ENCODE measurements at places on chromosomes 3 and 15.

GRCh38 chr15:100222349-100222715, 119.4 kb downstream of the ADAMTS17 start:
- no peak for DNase-seq

- DNase-seq, result peak; percentile 28
These were observed 393.7 kb downstream of the FEZF2 start for GRCh38 chr3:61979638-61980037.

DNA sequence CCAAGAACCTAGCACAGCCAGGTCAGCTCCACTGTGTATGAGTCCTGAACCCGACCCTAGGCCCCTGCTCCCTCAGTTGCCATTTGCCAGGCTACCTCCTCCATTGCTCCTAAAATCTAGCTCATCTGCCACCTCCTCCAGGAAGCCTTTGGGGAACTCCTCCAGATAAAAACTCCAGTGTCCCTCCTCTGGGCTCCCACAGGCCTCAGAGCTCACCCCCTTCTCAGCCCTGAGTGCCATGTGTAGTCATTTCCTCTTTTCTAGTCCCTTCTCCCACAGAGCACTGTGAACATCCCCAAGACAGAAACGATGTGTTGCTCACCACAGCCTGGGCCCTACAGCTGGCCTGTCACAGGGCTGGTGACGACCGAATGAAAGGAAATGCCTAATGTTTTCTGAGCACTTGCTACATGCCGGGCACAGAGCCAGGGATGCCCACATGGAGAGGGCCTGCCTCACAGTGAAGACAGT, 61.0 kb downstream of the IQSEC1 start:
- DNase-seq, result peak; percentile 34

DNA sequence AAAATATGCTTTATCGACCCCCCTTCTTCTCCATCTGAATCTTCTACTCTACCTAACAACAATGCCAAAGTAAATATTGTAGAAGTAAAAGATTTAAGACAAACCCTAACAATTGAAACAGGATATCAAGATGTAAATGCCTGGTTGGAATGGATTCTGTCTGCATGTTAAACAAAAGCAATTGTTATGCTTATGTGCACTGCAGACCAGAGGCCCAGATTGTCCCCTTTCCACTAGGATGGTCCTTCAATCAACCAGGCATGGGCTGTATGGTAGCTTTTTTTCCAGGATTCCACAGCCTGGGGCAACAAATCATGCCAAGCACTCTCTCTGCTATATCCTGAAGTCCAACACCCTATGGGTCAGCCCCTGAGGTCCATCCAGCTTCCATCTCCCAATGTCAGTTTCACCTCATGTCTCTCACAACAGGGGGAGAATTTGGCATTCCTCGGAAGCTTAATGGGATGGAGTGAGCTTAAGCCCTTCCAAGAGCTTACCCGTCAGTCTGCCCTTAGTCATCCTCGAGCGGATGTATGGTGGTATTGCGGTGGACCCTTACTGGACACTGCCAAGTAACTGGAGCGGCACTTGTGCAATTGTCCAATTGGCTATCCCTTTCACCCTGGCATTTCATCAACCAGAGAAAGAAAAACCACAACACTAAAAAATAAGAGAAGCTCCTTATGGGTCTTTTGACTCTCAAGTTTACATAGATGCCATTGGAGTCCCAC, 36.2 kb downstream of the ZNF589 start:
- no peak for DNase-seq

GRCh38 chr3:46293035-46293724, 50.9 kb downstream of the CCR3 start:
- DNase-seq, result no peak

DNA sequence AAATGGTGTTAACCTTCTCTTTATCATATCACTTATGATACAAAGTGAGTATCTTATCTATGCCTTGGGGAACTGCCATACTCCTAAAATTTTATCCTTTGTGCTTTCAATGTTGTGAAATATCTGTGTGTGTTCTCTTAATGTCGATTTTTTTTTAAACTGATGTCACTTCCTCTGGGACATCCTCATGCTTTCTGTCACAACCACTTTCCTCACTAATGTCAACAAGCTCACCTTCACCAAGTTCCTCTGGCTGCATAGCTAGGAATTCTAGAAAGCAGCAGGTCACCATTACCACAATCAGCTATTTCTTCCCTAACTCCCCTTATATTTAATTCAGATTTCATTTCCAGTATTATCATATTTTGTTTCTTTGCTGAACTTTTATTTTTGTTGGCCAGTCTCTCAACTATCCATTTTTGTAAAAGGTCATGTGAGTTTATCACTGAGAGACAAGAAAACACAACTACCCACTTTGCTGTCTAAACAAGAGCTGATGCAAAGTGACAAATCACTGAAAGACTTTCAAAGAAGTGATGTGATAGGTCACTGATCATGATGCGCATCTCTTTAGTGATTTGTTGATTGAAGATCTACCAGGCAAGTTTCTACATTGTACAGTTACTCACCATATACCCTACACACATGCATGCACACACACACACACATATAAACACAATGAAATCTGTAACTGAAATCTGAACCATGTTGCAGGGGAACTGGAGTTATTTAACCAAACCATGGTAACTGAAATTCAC, 369.0 kb downstream of the ULK4 start:
- DNase-seq, result no peak

GRCh38 chr15:45534821-45535220, 12.3 kb upstream of the SLC30A4 start:
- DNase-seq, result no peak

DNA sequence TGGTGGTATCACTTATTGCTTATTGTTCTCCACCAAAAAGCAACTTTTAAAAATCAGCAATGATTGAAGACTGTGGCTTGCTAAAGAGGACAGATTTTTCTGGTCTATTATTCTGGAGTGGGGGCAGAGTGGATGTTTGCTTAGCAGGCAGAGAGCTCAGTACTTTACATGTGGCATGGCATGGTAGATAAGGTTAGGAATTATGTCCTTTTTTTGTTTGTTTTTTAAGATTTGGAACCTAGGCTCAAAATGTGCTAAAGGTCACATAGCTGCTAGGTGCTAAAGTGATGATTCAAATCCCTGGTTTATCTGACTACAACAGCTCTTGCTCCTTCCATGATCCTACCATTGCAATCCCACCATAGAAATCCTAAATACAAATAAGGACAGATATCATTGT, 331.0 kb upstream of the ADAMTS9 start:
- DNase-seq, result no peak

- DNase-seq, result no peak
These were observed 14.8 kb upstream of the SEMA5B start for GRCh38 chr3:123042413-123042812.

- no peak for DNase-seq
These were observed 574.9 kb downstream of the DIPK2A start for GRCh38 chr3:144546539-144546938.

DNA sequence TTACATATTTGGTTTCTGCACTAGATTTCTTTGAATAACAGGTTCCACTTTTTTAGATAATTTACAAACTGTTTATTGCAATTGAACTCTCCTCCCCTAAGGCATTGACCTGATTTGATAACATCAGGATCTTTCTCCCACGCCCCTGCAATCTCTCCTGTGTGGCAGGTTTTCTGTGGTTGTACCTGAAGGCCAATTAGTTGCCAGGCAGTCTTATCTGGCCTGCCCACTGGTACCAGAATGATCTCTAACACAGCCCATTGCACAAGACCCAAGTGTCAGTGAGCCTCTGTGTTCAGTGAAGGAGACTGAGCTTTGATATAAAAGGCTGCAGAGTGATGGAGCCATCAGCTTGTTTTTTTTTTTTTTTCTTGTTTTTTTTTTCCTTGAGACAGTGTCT, 3.3 kb downstream of the ACAD9 start:
- DNase-seq, result no peak

DNA sequence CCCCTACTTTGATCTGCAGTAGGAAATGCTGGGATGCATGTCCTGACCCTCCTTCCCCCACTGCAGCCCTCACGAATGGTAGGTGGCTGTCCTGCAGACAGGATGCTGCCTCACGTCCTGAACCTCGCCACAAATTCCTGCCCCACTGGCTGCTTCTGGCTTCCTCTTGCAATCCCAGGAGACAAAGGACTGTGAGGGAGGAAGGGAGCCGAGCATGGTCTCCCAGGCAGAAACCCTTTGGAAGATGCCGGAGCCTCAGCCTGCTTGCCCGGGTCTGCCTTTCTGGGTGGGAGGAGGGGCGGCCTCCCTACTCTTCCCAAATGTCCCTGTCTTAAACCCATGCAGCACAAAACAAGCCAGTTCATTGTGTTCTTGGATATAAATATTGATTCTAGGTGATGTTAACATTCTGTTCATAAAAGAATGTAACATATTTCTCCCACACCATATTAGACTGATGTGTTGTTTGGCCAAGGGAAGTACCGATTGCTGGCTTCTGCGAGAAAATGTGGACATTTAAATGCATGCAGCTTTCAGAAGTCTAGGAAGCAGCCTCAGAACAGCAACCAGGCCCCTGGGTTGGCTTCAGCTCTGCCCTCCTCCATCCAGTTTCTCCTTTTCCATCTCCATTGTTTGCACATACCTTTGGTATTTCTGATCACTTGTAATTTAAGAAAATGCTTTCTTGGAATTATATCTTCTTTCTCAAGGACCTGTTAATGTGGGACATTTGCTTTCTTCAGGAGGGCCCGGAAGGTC, 75.3 kb downstream of the HMG20A start:
- peak; percentile 63 for DNase-seq

- no peak for DNase-seq
These were observed 314.1 kb upstream of the LRRC3B start for GRCh38 chr3:26308454-26308853.

GRCh38 chr15:80727196-80727595, 32.1 kb downstream of the ABHD17C start:
- DNase-seq, result no peak

GRCh38 chr3:104855702-104856101, 511.0 kb upstream of the ALCAM start:
- no peak for DNase-seq

DNA sequence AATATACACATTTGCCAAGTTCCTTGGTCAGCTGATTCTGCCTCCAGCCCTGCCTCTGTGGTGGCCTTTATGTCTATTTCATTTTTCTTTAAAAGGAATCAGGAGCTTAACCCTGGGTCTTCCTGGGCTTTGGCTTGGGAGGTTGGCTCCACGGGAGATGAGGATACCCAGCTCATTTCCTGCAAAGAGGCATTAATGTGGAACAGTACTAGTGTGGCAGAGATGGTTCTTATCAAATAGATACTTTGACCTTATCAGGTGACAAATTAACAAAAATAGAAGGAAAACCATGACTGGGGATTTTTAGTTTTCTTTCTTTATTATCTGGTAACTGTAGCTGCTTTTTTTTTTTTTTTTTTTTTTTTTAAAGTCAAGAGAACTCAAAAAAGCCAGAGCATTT, 42.8 kb downstream of the BBS4 start:
- no peak for DNase-seq

DNA sequence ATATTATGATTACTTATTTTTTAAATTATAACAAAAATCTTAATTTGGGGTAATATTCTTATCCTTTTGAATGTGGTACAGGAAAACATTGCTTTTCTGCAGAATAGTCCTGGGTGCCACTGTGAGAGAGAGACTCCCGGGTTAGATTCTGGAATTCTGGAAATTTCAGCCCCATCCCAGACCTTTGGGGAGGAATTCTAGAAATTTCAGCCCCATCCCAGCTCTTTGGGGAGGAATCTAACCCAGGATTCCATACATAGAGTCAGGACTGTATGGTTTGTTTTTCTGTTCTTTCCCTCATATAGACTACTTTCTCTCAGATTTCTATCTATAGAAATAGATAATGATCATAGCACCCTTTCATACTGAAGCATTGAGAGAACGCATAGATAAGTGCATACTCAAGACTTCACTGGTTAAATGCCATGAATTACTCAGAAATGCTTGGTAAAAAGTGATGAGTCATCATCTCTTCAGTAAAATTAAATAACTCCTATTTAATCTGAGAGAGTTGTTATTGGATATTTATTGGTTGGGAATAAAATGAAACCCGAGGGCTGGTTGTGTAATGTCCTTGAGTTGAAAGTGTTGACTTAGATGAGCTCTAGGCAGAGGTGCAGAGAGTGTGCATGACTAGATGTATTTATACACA, 8.3 kb downstream of the EIF2AK4 start:
- DNase-seq, result peak; percentile 81

DNA sequence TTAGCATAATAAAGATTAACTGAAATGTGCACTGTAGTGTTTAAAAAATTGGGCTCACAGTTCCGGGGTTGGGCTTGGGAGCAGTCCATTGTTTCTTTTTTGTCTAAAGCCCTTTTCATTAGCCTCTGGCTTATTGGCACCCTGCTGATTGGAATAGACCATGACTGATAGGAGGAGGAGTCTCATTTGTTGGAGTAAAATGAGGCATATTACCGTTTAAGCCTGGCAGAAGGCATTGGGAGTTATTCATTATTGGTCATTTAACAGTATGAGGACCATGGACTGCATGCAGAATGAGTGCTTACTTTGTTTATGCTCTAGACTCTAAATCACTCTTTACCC, 139.0 kb upstream of the CGNL1 start:
- no peak for DNase-seq

GRCh38 chr15:33908406-33908805, 59.9 kb upstream of the CHRM5 start:
- peak; percentile 81 for DNase-seq

DNA sequence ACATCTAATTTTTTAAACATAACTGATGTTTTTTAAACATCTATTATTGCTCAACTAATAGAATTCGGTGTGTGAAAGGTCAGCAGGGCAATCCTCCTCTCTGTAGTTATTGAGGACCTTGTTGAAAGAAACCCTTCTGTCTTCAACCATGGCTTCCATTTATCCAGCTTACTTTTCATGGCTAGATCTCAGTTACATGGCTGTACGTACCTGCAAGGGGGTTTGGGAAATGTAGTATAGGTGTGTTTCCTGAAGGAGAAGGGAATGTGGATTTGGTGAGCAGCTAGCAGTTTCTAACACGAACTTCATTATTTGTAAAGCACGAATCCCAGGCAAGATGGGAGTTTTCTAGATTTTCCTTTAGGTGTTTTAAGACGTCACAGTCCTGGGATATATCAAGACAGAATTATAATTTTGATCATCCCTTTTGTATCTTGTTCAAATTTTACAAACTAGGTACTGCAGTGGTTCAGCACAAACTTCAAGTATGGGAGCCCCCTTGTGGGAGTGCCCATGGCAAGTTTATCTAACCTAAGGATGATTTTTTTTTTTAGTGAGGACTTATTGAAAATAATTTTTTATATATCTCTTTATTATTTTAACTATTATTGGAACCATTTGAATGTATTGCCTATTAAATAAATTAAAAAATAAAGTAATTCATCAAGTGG, 41.6 kb downstream of the FBXL2 start:
- DNase-seq, result no peak

DNA sequence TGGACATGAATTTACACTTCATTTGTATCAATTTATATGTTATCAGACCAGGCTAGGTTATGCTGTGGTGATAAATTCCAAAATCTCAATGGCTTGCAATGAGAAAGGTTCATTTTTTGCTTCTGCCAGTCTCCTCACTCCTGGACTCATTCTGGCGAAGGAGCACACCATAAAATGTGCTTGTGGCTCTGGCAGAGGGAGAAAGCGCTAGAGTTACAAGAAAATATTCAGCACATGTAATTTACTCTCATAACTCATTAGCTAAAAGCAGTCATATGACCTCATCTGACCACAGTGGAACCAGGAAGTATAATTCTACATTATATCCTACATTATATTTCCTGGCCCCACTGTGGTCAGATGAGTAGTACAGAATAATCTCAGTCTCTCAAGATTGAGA, 193.8 kb downstream of the BCHE start:
- peak; percentile 45 for DNase-seq

- no peak for DNase-seq
These were observed 21.8 kb upstream of the PTX3 start for GRCh38 chr3:157414861-157415260.

- no peak for DNase-seq
These were observed 59.9 kb upstream of the CORO2B start for GRCh38 chr15:68518785-68519430.

- no peak for DNase-seq
These were observed 136.1 kb downstream of the CACNA1D start for GRCh38 chr3:53630547-53630946.
